Hindlimb muscle (tissue), 1 donor: ENCODE measurements at places on chromosomes 6 and 20. TPM values are rescaled to one million over a fixed set of nuclear protein-coding genes. Genes with fewer than 3 reads are reported as not detected.
A peak's percentile ranks its signal among the peaks of the same experiment; 100 is the strongest.

DNA sequence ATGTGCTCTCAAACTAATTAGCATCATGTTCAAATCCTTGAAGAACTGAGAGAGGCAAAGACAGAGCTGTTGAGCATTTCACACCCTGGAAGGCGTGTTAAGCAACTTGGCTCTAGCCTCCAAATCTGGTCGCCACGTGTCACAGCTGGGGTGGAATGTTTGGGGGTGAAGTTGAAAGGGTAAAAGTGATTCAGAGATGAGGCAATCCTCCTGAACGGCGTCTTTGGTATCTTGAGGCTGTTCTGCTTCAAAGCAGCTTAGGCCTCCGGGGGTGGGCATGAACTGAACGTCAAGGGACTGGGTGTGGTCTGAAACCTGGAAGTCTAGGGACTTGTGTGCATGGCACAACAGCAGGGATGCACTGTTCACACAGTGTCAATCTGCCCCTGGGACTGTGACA lies 62.3 kb downstream of the TRAM2 start:
- no peak for DNase-seq

DNA sequence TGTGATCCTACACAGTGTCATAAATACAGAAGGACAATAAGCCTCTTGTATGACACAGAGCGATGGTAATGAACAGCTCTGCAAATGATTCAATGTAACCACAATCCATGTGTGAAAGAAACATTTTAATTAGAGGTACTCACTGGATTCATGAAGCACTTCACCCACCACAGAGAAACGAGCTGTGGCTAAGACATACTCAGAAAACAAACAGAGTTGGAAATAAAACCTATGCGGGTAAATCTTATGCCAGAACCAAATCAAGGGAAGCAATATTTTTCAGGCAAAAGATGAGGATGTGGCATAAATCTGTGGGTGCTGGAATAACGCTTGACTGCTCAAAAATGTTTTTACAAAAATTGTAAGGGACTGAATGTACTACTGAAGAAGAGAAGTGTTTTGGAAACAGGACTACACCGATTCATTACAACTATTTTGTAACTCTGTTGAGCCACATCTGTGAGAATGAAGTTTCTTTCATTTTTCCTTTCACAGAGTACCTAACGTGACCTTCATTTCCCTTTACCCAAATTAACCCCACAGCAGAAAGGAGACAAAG lies 112.1 kb downstream of the WDR27 start:
- no peak for DNase-seq

DNA sequence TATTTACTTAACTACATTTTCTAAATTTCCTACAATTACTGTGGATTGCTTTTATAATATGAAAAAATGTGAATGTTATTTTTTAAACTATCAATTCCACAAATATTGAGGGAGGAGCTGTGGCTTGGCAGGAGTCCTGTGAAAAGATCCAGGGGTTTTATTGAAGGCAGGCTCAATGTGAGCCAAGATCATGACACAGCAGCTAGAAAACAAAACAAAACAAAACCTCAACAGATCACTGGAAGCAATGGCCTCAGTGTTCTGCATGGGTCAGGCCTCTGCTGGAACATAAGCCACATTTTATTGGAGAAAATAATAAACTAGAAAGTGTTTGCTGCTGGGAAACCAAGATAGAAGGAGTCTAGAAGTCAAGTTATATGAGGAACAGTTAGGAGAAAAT lies 19.4 kb upstream of the RCAN2 start:
- DNase-seq = peak; percentile 38

GRCh38 chr6:83879746-83880145 lies 20.3 kb downstream of the CYB5R4 start:
- DNase-seq = no peak

The MICB gene
- polyA plus RNA-seq = 0.85 TPM

DNA sequence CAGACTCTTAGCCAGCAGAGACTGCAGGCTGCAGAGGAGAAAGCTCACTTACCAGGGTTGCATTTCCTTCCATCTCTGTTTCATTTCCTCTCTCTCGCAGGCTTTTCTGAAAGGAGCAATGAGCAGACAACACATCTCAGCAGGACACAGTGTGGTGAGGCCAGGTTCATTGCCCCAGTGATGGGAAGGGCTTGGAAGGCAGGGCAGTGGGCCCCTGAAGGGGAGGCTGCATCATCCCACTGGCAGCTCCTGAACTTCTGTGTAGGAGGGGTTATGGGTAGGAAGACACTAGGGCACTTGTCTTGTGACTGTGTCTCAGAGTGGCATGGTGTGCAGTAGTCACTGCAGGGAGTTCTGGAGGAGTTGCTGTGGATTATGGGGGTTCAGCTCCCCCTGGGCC lies 246.8 kb downstream of the QKI start:
- DNase-seq = no peak

The PROCR gene
- 43.5 TPM for polyA plus RNA-seq
